Activated CD8-positive, alpha-beta memory T cell treated with anti-CD3 and anti-CD28 coated beads for 4 hours (primary cell): ENCODE measurements at places on chromosomes 11 and 22.

GRCh38 chr22:50190941-50191741 is 5.4 kb downstream of the TRABD start:
- DNase-seq = peak; percentile 48

DNA sequence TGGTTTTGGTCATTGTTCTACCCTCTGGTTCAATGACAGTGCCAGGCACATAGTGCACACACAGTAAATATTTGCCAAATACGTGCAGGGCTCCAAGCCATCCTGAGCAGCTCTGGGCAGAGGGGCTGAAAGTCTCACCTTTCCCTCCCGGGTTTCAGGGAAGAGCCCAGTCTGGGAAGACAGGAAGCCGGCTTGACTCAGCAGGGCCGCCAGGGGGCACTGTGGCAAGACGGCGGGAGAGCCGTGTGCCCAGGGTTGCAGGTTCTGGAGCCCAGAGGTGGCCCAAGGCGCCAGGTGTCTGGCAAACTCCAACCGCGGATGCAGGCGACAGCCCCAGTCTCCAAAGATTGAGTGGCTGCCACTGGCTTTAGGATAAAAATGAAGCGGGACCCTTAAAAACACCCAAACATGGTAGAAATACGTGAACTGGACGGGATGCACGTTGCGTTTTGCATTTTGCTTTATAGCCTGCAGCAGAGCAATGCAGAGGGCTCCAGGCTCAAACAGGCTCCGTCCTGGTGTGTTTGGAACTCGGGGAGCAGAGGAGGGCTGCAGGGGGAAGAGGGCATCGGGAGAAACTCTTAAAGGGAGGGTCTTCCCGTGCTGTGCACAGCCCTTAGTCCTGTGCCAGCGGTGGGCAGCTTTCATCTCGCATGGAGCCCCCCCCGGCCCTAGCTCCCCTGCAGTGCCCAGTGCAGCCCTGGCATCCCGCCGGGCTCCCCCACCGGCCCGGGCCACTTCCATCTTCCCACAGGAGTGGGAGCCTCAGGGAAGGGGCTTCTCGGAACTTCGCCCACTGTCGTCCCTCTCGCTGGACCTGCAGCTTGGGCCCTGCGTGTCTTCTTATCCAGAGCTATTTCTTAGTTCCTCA is 10.7 kb downstream of the KRTAP5-5 start:
- DNase-seq = no peak

DNA sequence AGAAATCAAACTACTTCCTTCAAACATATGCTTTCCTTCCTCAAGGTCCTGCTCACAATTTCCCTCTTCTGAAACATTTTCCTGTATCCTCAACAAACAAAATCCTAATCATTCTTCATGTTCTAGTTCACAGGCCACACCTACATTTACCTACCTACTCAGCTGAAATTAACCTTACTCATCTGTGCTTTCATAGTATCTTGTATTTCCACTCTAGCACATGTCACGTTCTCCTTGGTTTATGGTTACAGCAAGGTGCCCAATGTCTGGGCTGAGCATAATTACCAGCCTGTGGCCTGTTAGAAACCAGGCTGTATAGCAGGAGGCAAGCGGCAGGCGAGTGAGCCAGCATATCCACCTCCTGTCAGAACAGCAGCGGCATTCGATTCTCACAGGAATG is 13.2 kb downstream of the DCUN1D5 start:
- no peak for DNase-seq

GRCh38 chr11:105720096-105720495 is 110.2 kb downstream of the GRIA4 start:
- DNase-seq = no peak

GRCh38 chr11:102451681-102452460 is 694 bp downstream of the TMEM123 start:
- peak; percentile 45 for DNase-seq

- no peak for DNase-seq
Observed at GRCh38 chr11:112368381-112368780, 107.7 kb upstream of the PLET1 start.

DNA sequence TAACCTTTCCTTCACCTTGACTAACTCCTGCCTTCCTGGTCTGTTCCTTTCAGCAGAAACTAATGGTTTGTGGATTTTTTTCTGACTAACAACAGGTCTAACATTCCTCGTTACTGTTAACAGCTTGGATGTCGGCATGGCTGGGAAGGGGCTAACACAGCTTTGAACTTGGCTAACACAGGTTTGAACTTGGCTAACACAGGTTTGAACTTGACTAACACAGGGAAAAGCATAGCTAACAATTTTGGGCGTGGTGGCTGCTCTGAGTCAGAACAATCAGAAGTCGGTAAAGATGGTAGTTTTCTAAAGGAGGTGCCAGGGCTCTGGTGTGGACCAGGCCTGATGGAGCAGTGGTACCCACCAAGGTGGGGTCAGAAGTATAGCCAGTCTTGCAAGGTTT is 16.1 kb downstream of the MIAT start:
- no peak for DNase-seq

GRCh38 chr11:103636232-103636631 is 400.2 kb upstream of the DDI1 start:
- no peak for DNase-seq

- DNase-seq = no peak
Observed at GRCh38 chr22:25663654-25664053, 78.3 kb upstream of the MYO18B start.

- no peak for DNase-seq
Observed at GRCh38 chr11:35056391-35057093, 82.4 kb upstream of the CD44 start.

DNA sequence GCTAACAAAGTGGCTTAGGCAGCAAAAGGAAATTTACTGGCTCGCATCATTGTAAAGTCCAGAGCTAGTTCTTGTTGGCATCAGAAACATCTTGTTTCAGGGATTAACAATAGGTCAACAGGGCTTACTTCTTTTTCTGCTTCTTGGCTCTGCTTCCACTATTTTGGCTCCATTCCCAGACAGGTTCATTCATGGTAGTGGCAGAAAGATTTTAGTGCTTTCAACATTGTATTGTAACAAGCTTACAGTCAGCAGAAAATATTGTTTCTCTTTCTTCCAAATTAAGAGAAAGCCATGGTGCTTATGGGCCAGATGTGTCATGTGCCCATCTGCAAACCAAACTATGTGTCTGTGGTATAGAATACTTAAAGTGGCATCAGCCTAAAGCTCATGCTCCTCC is 315.6 kb downstream of the RAB38 start:
- DNase-seq = no peak

DNA sequence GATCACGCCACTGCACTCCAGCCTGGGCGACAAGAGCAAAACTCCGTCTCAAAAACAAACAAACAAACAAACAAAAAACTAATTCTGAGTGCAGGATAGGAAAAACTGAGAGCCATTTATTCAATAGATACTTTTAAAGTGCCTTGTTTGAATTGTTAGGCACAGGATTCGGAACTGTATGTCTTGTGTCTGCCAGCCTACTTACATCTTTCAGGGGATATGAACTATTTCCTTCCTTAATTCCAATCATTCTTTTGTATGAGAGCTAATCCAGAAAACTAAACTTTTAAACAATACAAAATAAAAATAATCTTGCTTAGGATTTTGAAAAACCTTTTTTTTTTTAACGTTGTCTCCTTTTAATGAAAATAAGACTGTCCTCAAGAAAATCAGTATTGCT is 12.6 kb downstream of the UVRAG start:
- DNase-seq = no peak

- no peak for DNase-seq
Observed at GRCh38 chr11:71158936-71159335, 93.4 kb downstream of the SHANK2 start.

DNA sequence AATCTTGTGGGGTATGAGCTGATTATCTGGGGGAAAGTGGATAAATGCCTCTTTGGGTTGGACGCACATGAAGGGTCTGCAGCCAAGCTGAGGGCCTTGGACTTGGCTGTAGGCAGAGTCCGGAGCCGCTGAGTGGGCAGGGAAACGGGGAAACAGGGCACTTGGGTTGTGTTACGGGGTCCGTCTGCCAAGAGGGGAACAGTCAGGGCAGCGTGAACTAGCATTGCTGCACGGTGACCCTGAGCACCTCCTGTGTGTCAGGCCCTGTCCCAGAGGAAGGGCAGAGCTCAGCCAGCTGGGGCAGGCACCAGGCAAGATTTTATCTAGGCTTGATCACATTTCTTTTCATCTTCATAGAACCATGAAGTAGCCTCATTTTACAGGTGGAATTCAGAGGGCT is 11.9 kb downstream of the FAM83F start:
- DNase-seq = no peak

- DNase-seq = no peak
Observed at GRCh38 chr11:76008474-76008873, 193.5 kb downstream of the UVRAG start.

GRCh38 chr22:42704896-42705295 is 15.8 kb downstream of the A4GALT start:
- DNase-seq = no peak

GRCh38 chr11:19849107-19849789 is 136.6 kb downstream of the NAV2 start:
- no peak for DNase-seq

DNA sequence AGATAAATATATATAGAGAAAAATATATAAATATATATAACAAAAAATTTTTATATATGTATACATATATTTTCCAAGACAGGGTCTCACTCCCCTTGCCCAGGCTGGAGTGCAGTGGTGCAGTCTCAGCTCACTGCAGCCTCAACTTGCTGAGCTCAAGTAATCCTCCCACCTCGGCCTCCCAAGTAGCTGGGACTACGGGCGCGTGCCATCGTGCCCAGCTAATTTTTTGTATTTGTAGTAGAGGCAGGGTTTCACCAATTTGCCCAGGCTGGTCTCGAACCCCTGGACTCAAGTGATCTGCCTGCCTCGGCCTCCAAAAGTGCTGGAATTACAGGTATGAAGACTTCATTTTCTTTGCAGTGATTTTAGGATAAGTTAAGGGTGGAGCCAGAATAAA is 38.9 kb upstream of the SEPTIN5 start:
- no peak for DNase-seq

DNA sequence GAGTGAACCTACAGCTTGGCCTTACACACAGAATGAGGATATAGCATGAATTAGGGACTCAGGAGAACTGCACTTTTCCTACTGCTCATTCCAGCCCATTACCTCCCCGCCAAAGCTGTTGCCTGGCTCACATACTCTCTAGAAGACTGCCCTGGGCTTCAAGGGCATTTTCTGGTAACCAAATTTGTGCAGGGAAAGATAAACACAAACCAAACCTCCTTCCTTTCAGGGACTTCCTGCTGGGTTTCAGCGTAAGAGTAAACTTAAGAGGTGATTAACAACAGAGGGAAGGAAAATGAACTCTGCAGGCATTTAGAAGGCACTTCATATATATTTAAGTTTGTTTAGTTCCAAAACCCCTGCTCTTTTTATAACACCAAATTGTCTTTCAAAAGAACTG is 194.9 kb downstream of the SWAP70 start:
- no peak for DNase-seq

DNA sequence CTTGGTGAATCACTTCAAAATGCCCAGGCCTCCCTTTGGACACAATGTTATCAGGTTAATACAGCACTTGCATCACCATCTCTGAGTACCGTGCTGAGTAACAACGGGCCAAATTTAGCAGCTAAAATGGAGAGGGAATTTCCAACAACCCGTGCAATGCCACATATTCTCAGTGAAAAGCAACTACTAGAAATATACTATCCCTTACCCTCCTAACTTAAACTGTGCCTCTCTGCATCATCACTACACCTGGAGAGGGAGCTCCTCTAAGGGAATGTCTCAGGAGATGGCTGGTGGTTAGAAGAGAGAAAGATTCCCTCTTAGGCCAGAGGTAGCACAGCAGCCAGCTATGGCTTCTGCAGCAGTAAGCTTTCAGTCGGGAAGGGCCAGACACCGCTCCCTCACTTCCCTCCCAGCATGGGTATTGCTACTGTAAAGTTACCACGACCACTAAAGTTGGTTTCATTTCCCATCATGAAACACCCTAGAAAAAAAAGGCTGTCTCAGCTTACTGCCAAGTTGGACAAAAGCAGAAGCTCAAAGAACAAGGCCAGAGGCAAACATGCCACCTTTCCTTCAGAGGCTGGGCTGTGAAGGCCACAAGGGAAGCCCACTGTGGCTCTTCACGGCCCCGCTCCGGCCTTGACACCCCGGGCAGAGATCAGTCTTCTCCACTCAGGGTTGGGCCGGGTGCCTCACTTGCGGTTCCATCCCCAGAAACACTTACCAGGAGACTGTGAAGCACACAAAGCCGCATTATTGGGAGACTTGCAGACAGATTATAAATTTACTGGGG is 3.9 kb downstream of the MAML2 start:
- no peak for DNase-seq

DNA sequence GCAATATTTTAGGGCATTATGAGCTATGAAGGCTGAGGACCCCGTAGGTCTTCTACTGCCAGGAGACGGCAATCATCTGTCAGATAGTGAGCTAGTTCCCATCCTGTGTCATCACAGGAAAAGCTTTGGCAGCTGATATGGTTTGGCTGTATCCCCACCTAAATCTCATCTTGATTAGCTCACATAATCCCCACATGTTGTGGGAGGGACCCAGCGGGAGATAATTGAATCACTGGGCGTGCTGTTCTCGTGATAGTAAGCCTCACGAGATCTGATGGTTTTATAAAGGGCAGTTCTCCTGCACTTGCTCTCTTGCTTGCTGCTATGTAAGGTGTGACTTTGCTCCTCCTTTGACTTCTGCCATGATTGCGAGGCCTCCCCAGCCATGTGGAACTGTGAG is 18.1 kb downstream of the CSRP3 start:
- no peak for DNase-seq

- DNase-seq = no peak
Observed at GRCh38 chr11:65362966-65363365, 8.4 kb downstream of the TIGD3 start.

- no peak for DNase-seq
Observed at GRCh38 chr22:32546496-32546895, 71.9 kb downstream of the FBXO7 start.
